Posterior cingulate gyrus (tissue), 11 donors: ENCODE measurements at places on chromosomes 12 and 14.

DNA sequence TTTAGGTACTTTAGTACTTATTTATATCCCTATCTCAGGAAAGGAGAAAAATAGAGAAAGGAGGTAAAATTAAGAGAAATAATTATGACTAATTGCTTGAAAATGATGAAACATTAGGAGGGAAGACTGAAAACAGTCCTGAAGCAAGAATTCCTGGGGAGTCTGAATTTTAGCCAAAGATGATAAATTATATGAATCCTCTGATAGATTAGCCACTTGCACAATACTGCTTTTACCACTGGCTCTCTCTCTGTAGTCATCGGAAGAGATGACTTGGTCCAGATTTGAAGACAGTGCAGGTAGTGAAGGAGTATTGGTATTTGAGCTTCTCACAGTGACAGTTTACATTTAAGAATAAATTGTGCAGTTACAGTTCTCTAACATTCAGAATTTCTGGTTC, 83.8 kb upstream of the CLEC14A start:
- DNase-seq, result no peak

DNA sequence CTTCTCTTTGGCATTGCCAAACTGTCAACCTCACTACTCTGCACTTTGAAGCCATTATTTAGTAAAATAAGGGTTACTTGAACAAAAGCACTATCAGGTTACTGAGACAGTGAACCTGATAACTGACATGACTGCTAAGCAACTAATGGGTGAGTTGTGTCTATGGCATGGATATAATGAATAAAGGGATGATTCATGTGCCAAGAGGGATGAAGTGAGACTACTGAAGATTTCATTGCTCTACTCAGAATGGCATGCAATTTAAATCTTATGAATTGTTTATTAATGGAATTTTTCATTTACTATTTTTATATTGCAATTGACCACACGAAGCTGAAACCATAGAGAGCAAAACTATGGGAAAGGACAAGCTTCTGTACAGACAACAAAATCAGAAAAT, 74.4 kb downstream of the CEP128 start:
- no peak for DNase-seq

GRCh38 chr14:64806862-64807495, 72.7 kb downstream of the SPTB start:
- no peak for DNase-seq

- DNase-seq, result no peak
These were observed 29.0 kb upstream of the MED13L start for GRCh38 chr12:116306506-116306905.

DNA sequence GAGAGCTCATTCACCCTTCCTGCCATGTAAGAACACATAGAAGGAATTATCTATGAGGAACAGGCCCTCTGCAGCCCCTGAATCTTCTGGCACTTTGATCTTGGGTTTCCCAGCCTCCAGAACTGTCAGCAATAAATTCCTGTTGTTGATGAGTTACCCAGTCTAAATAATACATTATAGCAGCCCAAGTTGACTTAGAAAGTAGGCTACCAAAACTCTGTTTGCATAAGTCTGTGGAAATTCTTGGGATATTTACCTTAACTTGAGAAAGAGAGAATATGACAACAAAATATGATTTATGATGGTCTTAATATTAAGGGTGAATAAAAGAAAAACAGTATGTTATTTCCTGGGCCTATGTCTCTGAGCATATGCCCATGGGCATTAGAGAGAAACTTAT, 433.0 kb upstream of the LMO3 start:
- no peak for DNase-seq

DNA sequence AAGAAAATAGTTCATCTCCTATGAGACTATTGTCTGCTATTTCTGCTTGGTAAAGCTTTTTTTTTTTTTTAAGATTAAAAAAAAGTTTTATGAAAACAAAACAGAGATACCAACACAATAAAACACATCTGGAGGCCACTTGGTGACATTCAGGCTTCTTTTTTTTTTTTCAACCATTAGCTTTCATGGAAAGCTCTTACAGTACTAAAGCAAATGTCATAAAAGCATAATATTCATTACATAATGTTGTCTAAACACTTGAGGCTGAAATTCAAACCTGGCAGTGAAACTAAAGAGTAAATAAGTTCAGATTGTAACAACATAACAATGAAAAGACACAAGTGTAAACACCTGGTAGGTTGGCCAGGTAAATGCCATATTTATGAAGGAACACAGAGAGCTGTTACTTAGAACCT, 14.7 kb downstream of the PRICKLE1 start:
- DNase-seq, result no peak

- DNase-seq, result peak; percentile 72
These were observed 37.3 kb downstream of the GPR135 start for GRCh38 chr14:59427653-59428580.

DNA sequence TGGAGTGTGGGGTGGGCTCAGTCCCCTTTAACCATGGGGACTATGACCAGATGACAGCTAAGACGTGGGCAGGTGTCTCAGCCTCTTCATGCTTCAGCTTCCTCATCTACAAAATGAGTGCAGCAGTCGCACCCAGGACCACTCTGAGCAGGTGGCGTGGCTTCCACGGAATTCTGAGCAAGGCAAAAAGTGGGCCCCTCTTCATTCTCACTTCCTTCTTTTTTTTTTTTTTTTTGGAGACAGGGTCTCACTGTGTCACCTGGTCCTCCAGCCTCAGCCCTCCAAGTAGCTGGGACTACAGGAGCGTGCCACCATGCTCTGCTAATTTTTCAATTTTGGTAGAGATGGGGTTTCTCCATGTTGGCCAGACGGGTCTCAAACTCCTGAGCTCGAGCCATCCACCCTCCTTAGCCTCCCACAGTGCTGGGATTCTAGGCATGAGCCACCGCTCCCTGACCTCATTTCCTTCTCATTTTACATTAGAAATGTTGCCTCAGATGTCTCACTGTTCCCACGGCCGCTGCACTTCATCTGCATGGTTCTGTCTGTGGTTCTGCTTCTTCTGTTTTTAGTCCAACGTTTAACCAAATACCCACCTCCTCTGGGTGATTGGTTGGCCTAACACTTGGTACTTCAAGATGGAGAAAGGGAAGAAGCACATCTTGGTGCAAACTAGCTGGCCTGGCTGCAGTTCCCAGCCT, 41.3 kb upstream of the BCL7A start:
- DNase-seq, result no peak

- DNase-seq, result peak; percentile 44
These were observed 1.3 kb downstream of the ESYT1 start for GRCh38 chr12:56129206-56129941.
